ENCODE measurements at places on chromosomes 11 and 22.

DNA sequence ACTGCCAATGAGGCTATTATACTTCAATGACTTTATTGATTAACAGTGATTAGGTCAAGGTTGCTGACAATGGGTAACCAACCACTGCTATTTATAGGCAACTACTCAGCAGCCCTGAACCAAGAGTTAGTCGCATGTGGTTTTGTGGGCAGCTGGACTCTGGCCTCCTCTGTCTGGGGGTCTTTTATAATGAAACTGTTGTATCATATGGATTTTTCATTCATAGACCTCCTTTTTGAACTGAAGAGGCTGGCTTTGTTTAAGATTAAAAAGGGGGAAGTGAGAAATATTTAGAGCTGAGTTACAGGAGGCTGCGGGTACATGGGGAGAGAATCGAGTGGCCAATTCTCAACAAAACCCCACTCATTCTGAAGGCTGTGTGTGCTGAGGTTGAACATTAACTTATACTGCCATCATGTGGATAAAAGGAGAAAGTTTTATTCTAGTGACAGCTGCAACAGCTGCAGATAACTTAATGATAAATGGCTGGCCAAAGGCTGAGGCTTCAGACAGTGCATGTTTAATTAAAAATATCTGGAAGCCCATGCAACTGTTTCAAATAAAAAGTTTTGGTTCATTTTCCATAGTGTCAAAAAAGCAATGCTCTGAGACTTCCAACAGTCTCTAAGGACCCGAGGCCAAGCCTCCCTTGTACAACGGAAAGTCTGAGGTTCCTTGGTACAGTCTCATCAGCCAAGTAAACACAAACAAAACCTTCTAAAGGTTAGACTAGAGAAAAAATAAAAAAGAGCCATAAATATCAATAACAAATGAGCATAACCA, 682.6 kb downstream of the KCNA4 start:
- no peaks in the 10 kb centered on the region for H3K27me3 ChIP-seq
- no peaks in the 10 kb centered on the region for H3K4me1 ChIP-seq
- no peak overlapping the region for H3K27ac ChIP-seq

GRCh38 chr11:111466615-111467014, 45.6 kb downstream of the BTG4 start:
- no peak overlapping the region for H3K27ac ChIP-seq
- peaks cover 50% of the 10 kb centered on the region for H3K27me3 ChIP-seq
- no peak for DNase-seq
- H3K4me3 ChIP-seq, result no peak overlapping the region

GRCh38 chr22:46292732-46293131, 3.9 kb upstream of the GTSE1 start:
- H3K27me3 ChIP-seq, result no peaks in the 10 kb centered on the region
- no peak overlapping the region for H3K4me3 ChIP-seq
- H3K36me3 ChIP-seq, result peaks cover 61% of the 10 kb centered on the region
- no peak for DNase-seq

GRCh38 chr11:77156396-77157195, 28.6 kb downstream of the MYO7A start:
- peaks cover 8% of the 10 kb centered on the region for H3K27me3 ChIP-seq
- H3K27ac ChIP-seq, result no peak overlapping the region
- peaks cover 14% of the 10 kb centered on the region for H3K36me3 ChIP-seq
- DNase-seq, result no peak
- peaks cover 25% of the 10 kb centered on the region for H3K4me1 ChIP-seq
- H3K4me3 ChIP-seq, result no peak overlapping the region

DNA sequence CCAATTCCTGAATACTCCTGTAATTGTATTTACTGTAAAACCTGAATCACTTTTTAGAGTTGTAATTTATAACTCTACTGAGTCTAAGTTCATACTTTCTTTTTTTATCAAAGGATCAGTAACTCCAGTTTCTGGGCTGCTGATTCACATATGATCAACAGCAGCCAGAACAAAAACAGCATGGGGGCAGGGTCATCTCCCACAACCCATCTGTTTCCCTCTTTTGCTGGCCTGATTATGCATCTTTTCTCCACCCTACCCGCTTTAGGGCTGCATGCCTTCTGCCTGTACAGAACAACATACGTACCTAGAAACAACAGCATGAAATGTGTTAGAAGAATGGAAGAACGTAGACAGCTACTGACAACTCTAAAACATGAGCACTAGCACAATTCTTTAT, 76.0 kb downstream of the MRTFA start:
- no peak overlapping the region for H3K27ac ChIP-seq
- no peak for DNase-seq
- H3K4me1 ChIP-seq, result peaks cover 19% of the 10 kb centered on the region
- H3K36me3 ChIP-seq, result peaks cover 7% of the 10 kb centered on the region
- no peaks in the 10 kb centered on the region for H3K27me3 ChIP-seq

DNA sequence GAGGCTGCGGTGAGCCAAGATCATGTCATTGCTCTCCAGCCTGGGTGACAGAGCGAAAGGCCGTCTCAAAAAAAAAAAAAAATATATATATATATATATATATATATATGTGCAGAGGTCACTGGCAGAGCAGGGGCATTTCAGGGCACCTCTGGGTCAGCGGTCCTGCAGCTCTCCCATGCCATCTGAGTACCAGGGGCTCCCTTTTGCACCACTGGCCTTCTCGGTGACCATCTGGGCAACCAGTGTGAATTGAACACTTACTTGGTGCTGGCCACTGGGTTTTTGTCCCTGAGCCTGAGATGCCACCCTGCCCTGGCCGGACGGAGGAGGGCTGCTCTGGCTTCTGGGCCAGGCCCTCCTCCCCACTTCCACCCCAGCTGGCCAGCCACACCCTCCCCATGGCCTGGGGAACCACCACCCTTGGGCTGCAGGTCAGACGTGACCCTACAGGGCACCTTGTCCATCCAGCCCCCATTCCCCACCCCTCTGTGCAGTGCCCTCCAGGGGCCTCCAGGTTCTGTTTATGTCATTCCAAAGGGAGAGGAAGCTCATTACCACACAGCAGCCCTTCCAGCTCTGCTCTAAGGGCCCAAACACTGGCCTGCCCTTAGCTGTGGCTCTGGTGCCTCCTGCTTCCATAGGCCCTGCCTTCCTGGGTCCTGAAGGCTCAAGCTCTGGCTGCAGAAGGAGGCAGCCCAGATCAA, 10.3 kb downstream of the MAPK8IP1 start:
- H3K36me3 ChIP-seq, result peaks cover 3% of the 10 kb centered on the region
- H3K4me3 ChIP-seq, result no peak overlapping the region
- no peak for DNase-seq
- H3K27ac ChIP-seq, result no peak overlapping the region

GRCh38 chr11:111944139-111944538, 7.0 kb downstream of the DIXDC1 start:
- H3K27ac ChIP-seq, result no peak overlapping the region
- H3K36me3 ChIP-seq, result no peaks in the 10 kb centered on the region
- no peak for DNase-seq
- H3K4me1 ChIP-seq, result peaks cover under 1% of the 10 kb centered on the region
- no peaks in the 10 kb centered on the region for H3K27me3 ChIP-seq
- no peak overlapping the region for H3K4me3 ChIP-seq

DNA sequence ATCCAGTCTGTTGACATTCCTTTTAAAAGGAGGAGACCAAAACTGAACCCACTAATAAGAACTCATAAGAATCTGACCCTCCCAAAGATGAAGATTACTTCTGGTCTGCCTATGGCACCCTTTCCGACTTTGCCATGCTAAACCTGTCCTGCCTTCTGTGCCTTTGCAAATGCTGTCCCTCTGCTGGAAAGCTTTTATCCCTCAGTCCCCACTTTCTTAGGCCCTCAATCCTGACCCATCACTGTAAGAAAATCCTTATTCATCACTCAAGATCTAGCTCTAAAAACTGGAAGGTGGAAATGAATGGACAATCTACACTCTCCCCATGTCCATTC, 10.4 kb downstream of the MPZL3 start:
- peak overlapping the region; percentile 90 for H3K27ac ChIP-seq
- peaks cover 73% of the 10 kb centered on the region for H3K4me1 ChIP-seq
- no peaks in the 10 kb centered on the region for H3K27me3 ChIP-seq

DNA sequence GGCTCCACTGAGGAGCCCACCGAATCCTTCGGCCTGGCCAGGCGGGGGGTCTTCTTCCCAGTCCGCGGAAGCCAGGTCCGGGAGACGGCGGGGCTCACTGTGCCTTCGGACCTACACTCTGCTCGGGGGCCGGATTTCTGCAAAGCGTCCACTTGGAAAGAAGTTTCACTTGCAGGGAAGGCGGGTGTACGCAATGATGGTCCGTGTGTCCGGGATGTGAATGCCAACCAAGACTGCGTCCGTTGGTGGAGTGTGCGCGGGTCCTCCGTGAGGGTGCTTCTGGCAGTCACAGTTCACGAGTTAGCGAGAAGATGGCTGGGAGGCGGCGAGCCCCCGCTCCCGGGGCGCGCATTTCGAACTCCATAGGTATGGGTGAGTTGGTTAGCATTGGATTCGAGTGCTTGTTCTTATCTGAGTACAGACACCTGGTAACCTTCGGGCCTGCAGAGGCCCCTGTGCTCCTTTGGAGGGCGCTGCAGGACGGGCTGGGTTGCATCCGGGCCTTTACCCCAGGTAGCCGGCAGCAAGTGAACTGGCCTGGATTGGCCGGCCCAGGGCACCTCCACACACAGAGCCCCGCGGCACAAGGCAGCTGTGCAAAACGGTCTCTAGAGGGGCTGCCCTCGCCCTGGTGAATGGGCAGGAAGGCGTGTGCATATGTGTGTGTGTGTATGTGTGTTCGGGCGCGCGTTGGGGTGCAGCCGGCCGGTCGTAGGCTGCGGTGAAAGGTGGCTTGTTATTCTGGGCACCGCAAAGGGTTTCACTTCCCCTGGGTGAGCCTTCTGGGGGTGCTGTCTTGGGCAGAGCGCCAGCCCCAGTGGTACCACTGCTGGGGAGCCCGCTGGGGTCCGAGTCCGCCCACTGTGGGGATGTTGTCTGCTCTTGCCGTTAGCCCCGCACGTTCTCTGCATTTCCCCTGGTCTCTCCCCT, 13.3 kb upstream of the CYP2R1 start:
- H3K36me3 ChIP-seq, result peaks cover 19% of the 10 kb centered on the region
- H3K27ac ChIP-seq, result peak overlapping the region; percentile 94
- no peaks in the 10 kb centered on the region for H3K27me3 ChIP-seq
- DNase-seq, result peak; percentile 82
- H3K4me1 ChIP-seq, result peaks cover 32% of the 10 kb centered on the region
- peak overlapping the region; percentile 89 for H3K4me3 ChIP-seq

- H3K27me3 ChIP-seq, result no peaks in the 10 kb centered on the region
- no peaks in the 10 kb centered on the region for H3K4me1 ChIP-seq
- H3K36me3 ChIP-seq, result no peaks in the 10 kb centered on the region
- DNase-seq, result no peak
- no peak overlapping the region for H3K4me3 ChIP-seq
These were observed 226.1 kb upstream of the FAT3 start for GRCh38 chr11:91998481-91998880.

DNA sequence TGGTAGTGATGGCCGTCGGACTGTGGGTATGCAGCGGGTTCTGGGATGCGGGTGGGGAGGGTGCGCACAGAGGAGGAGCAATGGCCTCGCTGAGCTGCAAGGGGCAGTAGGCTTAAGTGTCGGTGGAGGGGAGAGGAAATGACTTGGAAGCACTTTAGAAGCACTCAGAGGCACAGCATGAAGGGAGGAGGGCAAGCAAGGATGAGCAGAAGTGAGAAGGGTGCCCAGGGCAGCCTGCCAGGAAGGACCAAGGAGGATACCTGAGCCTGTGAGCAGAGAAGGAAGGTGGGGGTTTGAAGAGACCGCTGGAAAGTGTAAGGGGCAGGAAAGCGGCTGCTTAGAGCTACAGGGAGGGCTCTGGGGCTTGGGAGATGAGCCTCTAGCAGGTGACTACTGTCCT, 330 bp downstream of the SLC5A1 start:
- H3K4me3 ChIP-seq, result no peak overlapping the region
- peaks cover 81% of the 10 kb centered on the region for H3K27me3 ChIP-seq
- H3K36me3 ChIP-seq, result no peaks in the 10 kb centered on the region
- no peaks in the 10 kb centered on the region for H3K4me1 ChIP-seq
- H3K27ac ChIP-seq, result no peak overlapping the region
- no peak for DNase-seq

DNA sequence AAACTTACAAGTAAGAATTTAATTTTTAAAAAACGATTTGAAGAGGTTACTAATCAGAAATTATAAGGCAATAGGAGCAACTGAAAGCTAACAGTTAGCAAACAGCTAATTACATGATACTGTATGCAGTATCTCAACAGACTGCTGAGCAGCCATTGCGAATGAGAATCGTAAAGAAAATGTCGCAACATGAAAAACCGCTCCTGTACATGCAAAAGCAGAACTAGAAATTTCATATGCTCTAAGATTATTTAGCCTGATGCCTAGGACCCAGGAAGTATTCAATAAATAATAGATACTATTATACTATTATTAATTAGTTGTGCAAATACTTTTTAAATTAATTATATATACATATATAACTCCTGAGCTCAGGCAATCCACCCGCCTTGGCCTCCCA, 48.7 kb upstream of the EP300 start:
- DNase-seq, result no peak
- no peaks in the 10 kb centered on the region for H3K36me3 ChIP-seq
- H3K27ac ChIP-seq, result no peak overlapping the region
- H3K4me3 ChIP-seq, result no peak overlapping the region
- H3K4me1 ChIP-seq, result no peaks in the 10 kb centered on the region

GRCh38 chr11:110355011-110355744, 58.8 kb upstream of the RDX start:
- H3K4me1 ChIP-seq, result peaks cover 3% of the 10 kb centered on the region
- no peak overlapping the region for H3K4me3 ChIP-seq
- H3K36me3 ChIP-seq, result no peaks in the 10 kb centered on the region
- no peak for DNase-seq

DNA sequence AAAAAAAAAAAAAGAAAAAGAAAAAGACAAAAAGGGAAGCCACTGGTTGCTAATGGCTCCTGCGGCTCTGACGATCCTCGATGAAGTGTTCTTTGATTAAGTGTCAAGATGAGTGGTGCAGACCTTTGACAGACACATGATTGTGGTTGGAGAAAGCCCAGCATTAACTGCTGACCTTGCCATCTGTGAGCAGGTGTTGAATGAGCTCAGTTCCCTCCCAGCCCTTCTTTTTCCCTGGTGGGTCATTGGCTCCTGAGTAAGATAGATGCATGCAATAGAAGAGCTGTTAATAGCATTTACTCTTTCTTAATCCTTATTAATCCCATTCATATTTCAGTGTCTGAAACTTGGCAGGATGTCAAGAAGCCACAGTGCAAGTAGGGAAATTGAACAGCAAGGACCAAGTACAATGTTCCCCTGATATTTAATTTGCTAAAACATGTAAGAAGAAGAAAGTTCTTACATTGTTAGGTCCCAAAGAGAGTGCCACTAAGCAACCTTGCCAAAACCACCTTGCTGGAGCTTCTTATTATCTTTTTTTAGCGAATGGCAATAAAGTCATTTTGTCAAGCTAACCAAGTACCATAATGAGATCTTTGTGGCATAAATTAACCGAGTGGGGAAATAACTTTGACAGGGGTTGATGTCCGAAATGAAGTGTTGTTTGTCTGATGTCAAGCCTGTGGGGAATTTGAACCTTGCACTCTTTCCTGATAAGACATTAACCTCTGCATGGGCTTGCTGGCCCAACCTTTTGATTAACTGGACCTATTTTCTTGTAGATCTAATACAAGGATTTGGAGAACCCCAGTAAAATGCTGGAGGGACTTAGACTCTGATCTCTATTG, 113.7 kb downstream of the PTPRJ start:
- DNase-seq, result no peak
- peaks cover 67% of the 10 kb centered on the region for H3K4me1 ChIP-seq

GRCh38 chr11:74669211-74670160, 61.7 kb downstream of the CHRDL2 start:
- no peak overlapping the region for H3K4me3 ChIP-seq
- H3K36me3 ChIP-seq, result no peaks in the 10 kb centered on the region

GRCh38 chr11:10674440-10674855, 19.1 kb downstream of the IRAG1 start:
- no peak overlapping the region for H3K27ac ChIP-seq
- no peaks in the 10 kb centered on the region for H3K4me1 ChIP-seq
- H3K4me3 ChIP-seq, result no peak overlapping the region
- H3K27me3 ChIP-seq, result peaks cover 46% of the 10 kb centered on the region

Measured in effector memory CD8-positive, alpha-beta T cell (primary cell).